ENCODE measurements at places on chromosomes 5 and 9.

- no peak for DNase-seq
These were observed 133.0 kb upstream of the TUT7 start for GRCh38 chr9:86486891-86487837.

DNA sequence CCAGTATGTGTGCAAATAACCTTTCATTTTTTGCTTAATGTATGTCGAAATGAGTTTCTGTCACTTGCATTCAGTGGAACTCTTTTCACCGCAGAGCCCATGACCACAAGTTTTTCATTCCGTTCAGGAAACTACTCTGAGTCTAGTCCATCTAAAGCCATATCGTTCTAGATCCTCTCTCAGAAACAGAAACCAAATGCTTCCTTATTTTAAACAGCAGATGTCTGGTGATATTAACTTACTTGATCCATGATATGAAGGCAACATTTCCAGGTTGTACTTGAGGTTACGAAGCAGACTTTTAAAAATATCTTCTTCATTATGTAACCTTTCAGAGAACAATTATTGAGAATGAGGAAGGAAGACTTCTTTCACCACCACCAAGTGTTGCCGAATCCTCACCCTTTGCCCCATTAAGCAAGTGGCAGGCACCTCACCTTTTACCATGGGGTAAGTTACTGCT is 72.4 kb upstream of the GNAQ start:
- DNase-seq: no peak

GRCh38 chr9:18796696-18797270 is 236.2 kb downstream of the SAXO1 start:
- no peak for DNase-seq

- no peak for DNase-seq
These were observed 7.0 kb downstream of the SCAMP1 start for GRCh38 chr5:78367318-78367991.

DNA sequence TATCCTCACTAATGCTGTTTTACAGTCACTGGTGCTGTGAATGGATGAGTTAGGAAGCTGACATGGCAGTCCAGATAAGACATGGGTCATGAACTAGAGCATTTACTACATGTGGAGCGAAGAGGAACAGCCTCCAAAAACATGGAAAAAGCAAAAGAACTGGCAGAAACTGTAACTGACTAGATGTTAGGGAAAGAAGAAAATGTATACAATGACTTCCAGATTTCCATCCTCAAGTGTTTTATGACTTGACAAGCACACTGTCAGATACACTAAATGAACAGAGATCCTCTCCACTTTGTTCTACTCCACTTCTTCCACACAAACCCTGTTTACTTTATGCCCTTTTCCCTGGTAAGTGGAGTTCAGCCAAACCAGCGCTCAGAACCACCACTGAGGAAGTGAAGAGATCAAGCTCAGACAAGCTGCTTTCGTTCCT is 11.5 kb downstream of the HMGCS1 start:
- DNase-seq: peak; percentile 15

DNA sequence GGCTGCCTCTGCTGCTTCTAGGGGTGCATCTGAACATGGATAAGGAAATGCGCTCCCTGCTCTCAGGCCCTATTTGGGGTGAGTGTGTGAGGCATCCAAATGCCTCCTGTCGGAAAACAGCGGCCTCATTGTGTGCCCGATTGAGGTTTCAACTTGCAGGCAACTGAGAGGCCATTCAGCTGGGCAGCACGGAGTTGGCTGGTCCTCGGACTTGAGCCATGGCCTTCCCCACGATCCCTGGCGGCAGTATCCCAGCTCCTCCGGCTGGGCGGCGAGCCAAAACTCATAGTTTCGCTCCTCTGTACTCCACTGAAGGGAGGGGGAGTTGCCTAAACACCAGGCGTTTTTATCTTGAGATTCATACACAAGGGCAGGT is 597.3 kb upstream of the SGCD start:
- DNase-seq: peak; percentile 47

- DNase-seq: peak; percentile 46
These were observed 39.9 kb downstream of the STXBP1 start for GRCh38 chr9:127651697-127652610.

Measured in lung (tissue), 17 donors.